Body of pancreas (tissue), 4 donors: ENCODE measurements at places on chromosomes 2 and 18.
A peak's percentile ranks its signal among the peaks of the same experiment; 100 is the strongest.

GRCh38 chr2:151670846-151671597 is 63.3 kb downstream of the NEB start:
- DNase-seq, result no peak
- no peaks in the 10 kb centered on the region for H3K4me1 ChIP-seq
- no peak overlapping the region for H3K27ac ChIP-seq
- H3K4me3 ChIP-seq, result no peak overlapping the region
- no peaks in the 10 kb centered on the region for H3K27me3 ChIP-seq

DNA sequence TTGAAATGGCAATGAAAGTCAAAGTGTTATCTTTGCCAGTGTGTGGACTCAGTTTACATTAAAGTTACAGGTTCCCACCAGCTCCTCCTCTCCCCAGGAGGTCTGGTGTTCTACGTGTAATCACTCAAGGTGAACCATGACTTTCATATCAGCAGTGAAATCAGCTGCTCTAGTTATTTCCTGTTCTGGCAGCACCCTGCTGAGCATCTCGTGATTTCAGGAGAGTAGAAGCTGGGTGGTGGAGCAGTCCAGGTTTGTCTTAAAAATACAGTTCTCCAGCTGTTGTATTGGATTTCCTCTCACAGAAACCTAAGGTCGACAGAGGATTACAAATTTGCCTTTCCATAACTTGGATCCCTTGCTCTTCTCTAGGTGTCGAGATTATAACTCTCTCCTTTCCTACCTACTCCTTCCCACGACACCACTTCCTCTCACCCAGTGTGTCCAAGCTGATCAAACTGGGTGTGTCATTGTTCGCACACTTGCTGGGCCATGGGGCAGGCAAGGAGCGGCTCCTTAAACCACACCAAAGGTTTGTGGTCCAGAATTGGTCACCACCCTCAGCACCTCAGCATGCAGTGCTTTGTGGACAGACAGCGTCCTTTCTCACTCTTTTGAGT is 13.0 kb upstream of the ARHGAP25 start:
- H3K4me3 ChIP-seq, result no peak overlapping the region
- H3K27me3 ChIP-seq, result no peaks in the 10 kb centered on the region
- DNase-seq, result no peak
- peaks cover 14% of the 10 kb centered on the region for H3K4me1 ChIP-seq
- peak overlapping the region; percentile 55 for H3K27ac ChIP-seq
- H3K36me3 ChIP-seq, result no peaks in the 10 kb centered on the region

- H3K27me3 ChIP-seq, result no peaks in the 10 kb centered on the region
- H3K27ac ChIP-seq, result no peak overlapping the region
- no peaks in the 10 kb centered on the region for H3K36me3 ChIP-seq
- no peak overlapping the region for H3K4me3 ChIP-seq
Measured at GRCh38 chr2:212414767-212415211, 123.8 kb downstream of the ERBB4 start.

DNA sequence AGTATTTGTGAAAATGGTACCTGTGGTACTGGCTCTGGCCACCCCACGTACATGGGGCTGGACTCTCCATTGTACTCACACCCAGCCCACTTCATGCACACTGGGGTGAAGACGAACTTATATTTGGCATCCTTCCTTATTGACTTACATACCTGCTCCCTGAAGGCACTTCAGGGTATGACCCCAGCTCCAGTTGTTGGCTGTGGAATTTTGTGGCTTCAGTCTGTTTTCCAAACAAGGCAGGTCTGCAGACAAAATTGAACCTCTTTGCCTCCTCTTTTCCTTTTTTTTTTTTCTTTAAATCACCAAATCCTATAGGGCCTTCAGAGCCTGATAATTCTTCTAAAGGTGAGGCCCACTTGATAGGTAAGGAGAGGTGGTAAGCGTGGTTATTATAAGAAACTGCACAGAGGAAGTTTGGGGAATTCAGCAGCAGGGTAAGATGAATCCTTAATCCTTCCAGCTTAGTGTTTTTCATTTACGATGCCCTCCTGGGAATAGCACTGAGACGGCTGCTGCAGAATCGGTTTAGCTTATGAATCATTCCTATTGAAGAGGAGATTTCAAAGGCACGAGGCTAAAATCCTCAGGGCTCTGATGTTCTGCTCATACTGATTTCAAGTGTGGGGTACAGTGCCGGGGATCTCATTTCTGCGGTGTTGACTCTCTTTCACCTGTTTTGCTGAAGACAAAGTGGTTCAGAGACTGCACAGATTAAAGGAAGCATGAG is 55.2 kb downstream of the KIF5C start:
- no peak for DNase-seq
- no peaks in the 10 kb centered on the region for H3K4me1 ChIP-seq
- no peak overlapping the region for H3K27ac ChIP-seq
- no peak overlapping the region for H3K4me3 ChIP-seq
- no peaks in the 10 kb centered on the region for H3K27me3 ChIP-seq
- H3K36me3 ChIP-seq, result no peaks in the 10 kb centered on the region

DNA sequence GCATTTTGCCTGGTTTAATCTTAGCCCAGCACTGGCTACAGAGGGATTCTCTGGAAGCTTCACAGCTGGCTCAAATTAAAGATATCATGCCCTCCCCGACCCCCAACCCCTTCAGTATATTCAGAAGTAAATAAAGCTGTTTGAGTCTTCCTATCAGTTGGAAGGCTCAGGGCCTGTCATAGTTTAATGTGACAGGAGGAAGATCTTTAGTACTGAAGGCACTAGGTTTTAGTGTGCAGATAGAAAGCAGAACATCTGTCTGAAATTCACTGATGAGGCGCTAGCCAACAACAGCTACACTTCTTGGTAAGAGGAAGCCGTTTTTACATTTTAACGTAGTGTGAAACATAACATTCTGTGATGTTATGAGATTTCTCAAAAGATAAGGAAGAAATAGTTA is 969.1 kb upstream of the CDH2 start:
- H3K27me3 ChIP-seq, result no peaks in the 10 kb centered on the region
- H3K4me1 ChIP-seq, result no peaks in the 10 kb centered on the region
- no peak overlapping the region for H3K4me3 ChIP-seq
- no peak overlapping the region for H3K27ac ChIP-seq
- H3K36me3 ChIP-seq, result no peaks in the 10 kb centered on the region
